ENCODE measurements at places on chromosomes 3 and 15.
A peak's percentile ranks its signal among the peaks of the same experiment; 100 is the strongest.

DNA sequence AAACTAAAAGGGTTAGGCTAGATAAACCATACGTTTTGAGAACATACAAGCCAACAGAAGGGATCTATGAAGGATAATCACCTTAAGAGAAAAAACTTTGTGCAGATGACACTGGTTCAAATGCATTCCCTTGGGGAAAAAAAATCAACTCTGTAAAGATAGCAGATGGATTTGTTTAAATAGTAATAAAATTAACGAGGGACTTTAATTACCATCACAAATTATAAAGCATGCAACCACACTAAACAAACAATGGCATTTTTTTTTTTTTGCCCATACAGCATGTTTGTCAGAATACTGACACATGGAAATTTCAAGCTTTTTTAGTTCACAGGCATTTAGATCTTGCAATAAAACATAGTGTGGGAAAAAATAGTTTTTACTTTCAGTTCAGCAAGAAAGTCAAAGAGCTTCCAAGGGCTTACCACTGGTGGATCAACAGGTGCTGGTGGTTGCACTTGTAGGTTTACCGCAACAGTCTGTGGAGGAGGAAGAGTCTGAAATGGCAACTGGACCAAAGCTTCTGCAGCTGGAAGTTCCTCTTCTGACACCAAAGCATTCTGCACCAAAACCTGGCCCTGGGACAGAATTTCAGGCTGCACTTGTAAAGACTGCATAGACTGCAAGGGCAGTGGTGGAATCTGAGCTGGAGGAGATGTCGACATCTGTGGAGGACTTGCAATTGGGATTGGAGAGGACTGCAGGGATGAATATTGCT lies 53.1 kb downstream of the PHC3 start:
- DNase-seq = no peak

GRCh38 chr3:105744202-105744601 lies 124.6 kb downstream of the CBLB start:
- no peak for DNase-seq

DNA sequence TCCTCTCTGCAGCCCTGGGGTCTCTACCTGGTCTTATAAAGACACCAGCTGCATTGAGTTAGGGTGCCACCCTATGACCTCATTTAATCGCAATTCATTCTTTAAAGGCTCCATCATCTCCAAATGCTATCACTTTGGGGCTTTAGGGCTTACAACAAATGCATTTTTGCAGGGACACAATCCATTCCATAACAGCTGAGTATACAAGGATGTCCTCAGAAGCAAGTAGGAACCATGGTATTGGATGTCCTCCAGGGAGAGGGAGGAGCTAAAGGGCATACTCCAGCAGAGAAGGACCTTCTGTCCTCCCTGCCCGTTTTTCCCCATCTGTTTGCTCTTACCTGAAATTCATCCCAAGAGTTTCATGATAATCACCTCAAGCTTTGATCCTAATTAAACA lies 30.3 kb downstream of the UMPS start:
- DNase-seq = no peak

DNA sequence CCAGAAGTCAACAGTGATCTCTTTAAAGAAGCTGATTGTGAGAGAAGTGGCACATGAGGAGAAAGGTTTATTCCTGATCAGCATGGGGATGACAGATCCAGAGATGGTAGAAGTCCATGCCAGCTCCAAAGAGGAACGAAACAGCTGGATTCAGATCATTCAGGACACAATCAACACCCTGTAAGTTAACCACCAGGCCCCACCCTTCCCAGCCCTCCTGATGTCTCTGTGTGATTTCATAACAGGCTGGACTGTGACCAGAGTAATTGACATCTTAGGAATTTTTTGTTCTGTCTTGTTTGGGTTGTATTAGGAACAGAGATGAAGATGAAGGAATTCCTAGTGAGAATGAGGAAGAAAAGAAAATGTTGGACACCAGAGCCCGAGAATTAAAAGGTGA lies 67.7 kb downstream of the KLHL25 start:
- no peak for DNase-seq

DNA sequence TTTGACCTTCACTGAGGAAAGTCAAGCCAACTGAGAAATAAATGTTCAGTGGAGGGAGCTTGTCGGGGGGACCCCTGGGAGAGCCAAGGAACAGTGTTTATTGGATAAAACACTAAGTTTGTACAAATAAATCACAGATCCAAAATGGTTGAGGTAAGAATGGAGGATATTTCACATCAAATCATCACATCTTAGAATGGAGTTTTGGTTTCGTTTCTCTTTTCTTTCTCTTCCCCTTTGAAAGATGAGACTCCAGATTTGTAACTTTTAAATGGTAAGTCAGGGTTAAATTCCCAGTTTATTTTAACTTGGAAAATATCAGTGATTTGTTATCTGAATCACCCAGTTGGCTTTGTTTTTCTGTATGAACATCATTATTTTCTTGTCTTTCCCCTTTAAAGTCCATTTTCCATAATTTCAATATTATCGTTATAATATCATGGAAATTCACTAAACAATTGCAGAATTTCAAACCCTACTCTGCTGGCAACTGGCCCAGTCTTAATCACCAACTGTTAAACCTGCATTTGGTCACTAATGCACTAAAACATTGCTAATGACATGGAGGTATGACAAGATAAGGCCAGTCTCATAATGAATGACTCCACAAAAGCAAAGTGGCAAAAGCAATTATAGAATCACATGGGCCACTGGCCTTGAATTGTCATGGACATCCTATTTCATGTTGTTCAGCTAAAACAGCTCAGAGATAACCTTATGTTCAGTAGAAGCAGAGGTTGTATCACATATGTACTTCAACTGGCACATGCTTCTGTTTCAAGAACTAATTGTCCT lies 295.1 kb downstream of the SHOX2 start:
- no peak for DNase-seq

- no peak for DNase-seq
Measured at GRCh38 chr15:40255033-40255432, 16.2 kb downstream of the PAK6 start.

GRCh38 chr3:40464339-40465110 lies 7.4 kb downstream of the RPL14 start:
- no peak for DNase-seq

DNA sequence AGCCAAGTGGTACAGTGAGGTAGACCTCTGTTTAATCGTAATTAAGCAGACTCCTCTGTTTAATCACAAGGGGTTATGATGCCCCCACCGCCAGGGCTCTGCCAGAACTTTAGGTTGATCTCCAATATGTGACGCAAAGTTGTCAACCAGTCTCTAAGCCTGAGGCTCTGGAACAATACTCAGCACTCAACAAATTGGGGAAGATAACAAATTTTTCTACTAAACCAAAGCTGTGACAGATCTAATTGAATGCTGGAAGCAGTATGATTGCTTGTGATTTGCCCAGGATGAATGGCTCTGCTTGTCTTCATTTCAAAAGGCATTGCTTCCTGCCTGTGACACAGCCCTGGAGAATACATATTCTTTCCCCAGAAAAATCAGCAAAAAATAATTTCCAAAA lies 57.1 kb downstream of the SNTN start:
- DNase-seq = no peak

- no peak for DNase-seq
Measured at GRCh38 chr15:90959894-90960293, 5.2 kb downstream of the RCCD1 start.

DNA sequence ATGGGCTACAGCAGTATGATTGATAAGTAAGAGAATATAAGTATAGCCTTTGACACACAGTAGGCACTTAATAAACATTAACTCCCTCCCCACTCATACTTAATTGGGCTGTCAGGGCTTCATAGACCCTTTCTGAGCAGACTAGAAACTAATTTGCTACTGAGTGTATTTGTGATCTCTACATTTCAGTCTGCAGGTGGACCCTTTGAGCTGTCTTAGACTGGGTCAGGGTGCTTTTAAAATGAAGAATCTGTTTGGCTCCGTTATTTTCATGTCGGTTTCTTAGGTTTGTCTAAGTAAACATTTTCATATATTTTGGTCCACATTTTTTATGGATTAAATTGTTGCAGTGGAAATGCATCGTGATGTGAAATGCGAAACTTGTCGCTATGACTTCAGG lies 50.3 kb upstream of the SELENOK start:
- no peak for DNase-seq

DNA sequence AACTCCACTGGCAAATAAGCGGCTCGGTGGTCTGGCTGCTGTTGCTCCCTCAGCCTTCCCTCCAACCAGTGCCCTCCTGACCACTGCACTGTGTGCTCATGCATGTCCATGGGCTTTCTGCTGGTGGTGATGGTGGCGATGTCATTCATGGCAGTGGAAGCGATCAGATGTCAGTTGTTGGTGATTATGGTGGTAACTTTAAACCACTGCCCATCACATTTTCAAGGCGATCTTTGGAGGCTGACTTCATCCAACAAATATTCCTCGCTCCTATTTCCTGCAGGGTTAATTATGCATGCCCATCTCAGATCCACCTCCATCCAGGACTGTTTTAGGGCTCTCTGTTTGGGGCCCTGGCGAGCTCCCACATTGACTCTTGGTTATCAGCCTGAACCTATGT lies 13.4 kb upstream of the HCN4 start:
- DNase-seq = no peak

- DNase-seq = no peak
Measured at GRCh38 chr3:197027896-197028727, 1.5 kb downstream of the MELTF start.

DNA sequence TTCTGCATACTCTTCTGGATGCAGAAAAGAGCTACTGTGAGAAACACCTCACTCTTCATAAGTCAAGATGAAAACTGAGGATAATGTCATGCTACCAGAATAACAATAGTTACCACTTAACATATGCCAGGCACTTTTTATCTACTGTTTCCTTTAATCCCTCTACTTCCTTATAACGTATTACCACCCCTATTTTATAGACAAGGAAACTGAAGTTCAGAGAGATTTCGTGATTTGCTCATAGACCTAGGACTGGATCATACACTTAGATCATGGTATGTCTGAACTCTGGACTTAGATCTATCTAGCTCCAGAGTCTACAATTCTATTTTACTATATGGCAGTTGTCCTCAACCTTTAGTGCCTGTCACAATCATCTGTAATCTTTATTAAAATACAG lies 155.7 kb upstream of the TSPAN3 start:
- DNase-seq = no peak

DNA sequence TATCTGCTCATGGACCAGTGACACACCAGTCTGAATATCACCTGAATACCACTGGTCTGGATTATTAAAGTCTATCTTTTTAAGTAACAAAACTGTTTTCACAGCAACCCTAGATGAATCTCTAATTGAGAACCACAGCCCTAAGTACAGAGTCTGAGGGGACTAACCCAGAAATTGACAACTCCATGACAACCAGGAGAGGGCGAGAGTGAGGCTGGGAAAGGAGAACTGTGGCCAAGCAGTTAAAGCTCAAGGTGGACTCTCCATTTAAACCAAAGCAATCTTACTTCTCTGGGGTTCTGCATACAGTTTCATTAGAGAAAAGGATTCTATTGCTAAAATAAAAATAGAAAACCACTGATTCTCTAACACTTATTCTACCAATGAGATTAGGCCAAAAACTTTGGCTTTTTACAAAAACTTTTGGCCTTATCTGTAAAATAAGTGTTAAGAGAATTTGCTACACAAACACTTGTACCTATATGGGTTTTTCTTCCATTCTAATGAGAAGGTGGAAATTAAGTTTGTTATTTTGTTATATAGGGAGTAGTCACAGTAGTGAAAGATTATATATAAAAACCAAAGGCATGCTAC lies 11.4 kb downstream of the NEK10 start:
- DNase-seq = no peak

GRCh38 chr3:182473191-182473710 lies 320.1 kb upstream of the ATP11B start:
- DNase-seq = no peak

- DNase-seq = no peak
Measured at GRCh38 chr15:31510057-31510456, 183.4 kb downstream of the KLF13 start.

DNA sequence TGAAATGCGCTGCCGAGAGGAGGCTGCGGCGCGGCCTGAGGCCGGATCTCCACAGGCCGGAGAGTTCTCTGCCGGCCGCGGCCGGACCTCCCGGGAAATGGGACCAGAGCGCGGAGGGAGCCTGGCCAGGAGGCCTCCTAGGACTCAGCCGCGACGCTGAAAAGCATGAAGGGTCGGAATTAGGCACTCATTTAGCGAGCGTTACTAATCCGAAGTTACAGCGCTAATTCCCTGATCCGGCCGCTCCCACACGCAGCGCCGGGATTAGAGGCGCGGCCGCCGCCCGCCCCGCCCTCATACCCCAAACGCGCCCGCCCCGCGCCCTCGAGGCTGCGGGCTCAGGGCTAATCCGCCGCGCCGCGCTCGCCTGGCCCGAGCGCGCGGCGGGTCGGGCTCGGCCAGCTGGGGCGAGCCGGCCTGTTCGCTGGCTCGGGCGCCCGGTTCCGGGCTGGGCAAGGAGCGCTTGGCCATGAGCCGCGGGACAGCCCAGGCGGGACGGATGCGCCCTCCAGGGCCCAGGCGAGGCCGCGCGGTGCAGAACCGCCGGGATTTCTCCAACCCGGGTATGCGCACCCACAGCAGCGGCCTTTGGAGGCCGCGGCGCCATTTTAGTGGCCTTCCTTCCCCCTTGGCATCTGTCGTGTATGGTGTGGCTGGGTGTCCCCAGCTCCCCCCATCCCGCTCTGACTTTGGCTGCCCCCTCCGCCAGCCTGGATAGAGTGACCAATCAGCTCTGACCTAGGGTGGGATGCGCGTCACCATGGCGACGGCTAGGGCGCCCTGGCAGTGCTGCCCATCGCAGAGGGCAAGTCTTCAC lies 36.8 kb upstream of the POLG start:
- DNase-seq = no peak

GRCh38 chr15:32096916-32097617 lies 66.8 kb downstream of the CHRNA7 start:
- no peak for DNase-seq

- DNase-seq = no peak
Measured at GRCh38 chr3:131789188-131789587, 245.6 kb downstream of the CPNE4 start.

- peak; percentile 65 for DNase-seq
Measured at GRCh38 chr15:41936649-41937567, 35.4 kb downstream of the EHD4 start.

- DNase-seq = no peak
Measured at GRCh38 chr3:133376810-133377209, 23.0 kb upstream of the BFSP2 start.

- no peak for DNase-seq
Measured at GRCh38 chr15:81760686-81761085, 285.1 kb downstream of the MEX3B start.

DNA sequence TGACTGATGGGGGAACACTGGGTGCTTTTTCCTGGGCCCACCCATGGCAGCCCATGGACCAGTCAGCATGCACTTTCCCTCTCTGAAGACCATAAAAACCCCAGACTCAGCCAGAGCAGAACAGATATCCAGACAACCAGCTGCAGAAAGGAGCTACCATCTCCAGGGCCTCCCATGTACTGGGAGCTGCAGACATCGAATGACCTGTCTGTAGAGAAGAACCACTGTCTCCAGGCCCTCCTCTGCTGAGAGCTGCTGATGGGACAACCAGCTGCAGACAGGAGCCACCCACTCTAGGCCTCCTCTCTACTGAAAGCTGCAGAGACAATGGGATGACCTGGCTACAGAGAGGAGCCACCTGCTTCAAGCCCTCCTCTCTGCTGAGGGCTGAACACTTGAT lies 66.6 kb downstream of the PROS1 start:
- DNase-seq = no peak
